ENCODE measurements at places on chromosomes 11 and 22. TPM values are rescaled to one million over a fixed set of nuclear protein-coding genes. Genes with fewer than 3 reads are reported as not detected.

KCNC1 gene
- not detected for total RNA-seq

HTR3A gene
- not detected for total RNA-seq

AGBL2 gene
- 4.9 TPM for total RNA-seq

CPT1A gene
- total RNA-seq = 66.3 TPM

ACCS gene
- 11.7 TPM for total RNA-seq

RASSF10 gene
- not detected for total RNA-seq

FZD4 gene
- total RNA-seq = 0.02 TPM

CHORDC1 gene
- total RNA-seq = 64.9 TPM

GAL3ST1 gene
- total RNA-seq = not detected

SSH3 gene
- total RNA-seq = 8.2 TPM

FAM180B gene
- not detected for total RNA-seq

MOV10L1 gene
- not detected for total RNA-seq

DNAJB7 gene
- not detected for total RNA-seq

ALKBH3 gene
- total RNA-seq = 34.6 TPM

MED15 gene
- 182 TPM for total RNA-seq

OR52H1 gene
- 0.37 TPM for total RNA-seq

NPTXR gene
- total RNA-seq = 1.2 TPM

TTC28 gene
- 0.74 TPM for total RNA-seq
